Sciatic nerve (tissue), 2 donors: ENCODE measurements at places on chromosomes 12 and 14. TPM values are rescaled to one million over a fixed set of nuclear protein-coding genes. Genes with fewer than 3 reads are reported as not detected.

GRCh38 chr12:72197790-72198189 lies 74.4 kb upstream of the TRHDE start:
- no peak for DNase-seq

GRCh38 chr12:12704593-12705230 lies 8.7 kb upstream of the GPR19 start:
- no peak for DNase-seq

DNA sequence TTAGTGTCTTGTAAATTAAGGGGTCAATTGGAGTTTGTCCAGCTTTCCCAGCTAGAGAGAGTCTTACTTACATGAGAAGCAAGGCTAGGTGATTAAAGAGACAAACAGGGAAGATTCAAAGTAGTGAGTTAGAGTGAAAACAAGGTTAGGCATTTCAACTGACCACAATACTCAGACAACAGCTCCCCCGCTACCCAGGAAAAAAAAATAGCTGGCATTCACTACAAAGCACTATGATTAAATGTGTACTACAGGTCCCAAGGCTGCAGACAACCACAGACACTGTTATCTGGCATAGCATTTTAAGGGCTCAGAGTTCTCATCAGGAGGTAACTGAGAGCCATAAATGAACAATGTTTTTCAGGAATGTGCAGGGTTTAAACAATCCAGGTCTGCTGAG lies 680.9 kb downstream of the TMEM121 start:
- no peak for DNase-seq

GRCh38 chr12:33634544-33634943 lies 194.9 kb upstream of the SYT10 start:
- no peak for DNase-seq

- DNase-seq: no peak
Measured at GRCh38 chr14:53534841-53535240, 381.7 kb upstream of the DDHD1 start.

- no peak for DNase-seq
Measured at GRCh38 chr12:78248321-78248720, 417.6 kb downstream of the NAV3 start.

DNA sequence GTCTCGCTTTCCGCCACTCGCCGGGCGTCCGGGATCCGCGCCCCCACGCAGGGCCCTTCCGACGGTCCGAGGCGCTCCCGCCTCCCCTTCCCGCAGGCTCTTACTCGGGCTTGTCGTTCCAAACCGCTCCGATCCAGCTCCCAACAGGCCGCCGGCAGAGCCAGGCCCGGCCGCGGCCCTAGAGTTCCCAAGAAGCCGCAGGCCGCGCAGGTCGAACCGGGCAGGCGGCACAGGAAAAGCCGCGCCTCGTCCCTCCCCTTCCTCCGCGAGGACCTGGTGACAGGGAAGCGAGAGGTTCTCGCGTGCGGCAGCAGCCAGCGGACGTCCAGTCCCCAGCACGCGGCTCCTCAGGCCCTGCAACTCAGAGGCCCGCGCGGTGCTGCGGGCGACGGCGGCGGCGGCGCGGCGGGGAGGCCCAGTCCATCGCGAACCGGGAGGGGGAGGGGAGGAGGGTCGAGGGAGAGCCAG lies 272 bp downstream of the HECTD1 start:
- DNase-seq: no peak

Gene PMEL
- total RNA-seq: 0.49 TPM

Gene TTC5
- 19.9 TPM for total RNA-seq

Gene SYCP3
- not detected for total RNA-seq

Gene LRRK2
- total RNA-seq: 51.7 TPM
